ENCODE measurements at places on chromosomes 16 and 17.
A peak's percentile ranks its signal among the peaks of the same experiment; 100 is the strongest.

GRCh38 chr17:78608122-78608803 lies 31.1 kb upstream of the DNAH17 start:
- no peak for DNase-seq

- DNase-seq = no peak
Measured at GRCh38 chr16:68370581-68371275, 59.9 kb downstream of the PRMT7 start.

- no peak for DNase-seq
Measured at GRCh38 chr17:78624324-78625151, 47.3 kb upstream of the DNAH17 start.

DNA sequence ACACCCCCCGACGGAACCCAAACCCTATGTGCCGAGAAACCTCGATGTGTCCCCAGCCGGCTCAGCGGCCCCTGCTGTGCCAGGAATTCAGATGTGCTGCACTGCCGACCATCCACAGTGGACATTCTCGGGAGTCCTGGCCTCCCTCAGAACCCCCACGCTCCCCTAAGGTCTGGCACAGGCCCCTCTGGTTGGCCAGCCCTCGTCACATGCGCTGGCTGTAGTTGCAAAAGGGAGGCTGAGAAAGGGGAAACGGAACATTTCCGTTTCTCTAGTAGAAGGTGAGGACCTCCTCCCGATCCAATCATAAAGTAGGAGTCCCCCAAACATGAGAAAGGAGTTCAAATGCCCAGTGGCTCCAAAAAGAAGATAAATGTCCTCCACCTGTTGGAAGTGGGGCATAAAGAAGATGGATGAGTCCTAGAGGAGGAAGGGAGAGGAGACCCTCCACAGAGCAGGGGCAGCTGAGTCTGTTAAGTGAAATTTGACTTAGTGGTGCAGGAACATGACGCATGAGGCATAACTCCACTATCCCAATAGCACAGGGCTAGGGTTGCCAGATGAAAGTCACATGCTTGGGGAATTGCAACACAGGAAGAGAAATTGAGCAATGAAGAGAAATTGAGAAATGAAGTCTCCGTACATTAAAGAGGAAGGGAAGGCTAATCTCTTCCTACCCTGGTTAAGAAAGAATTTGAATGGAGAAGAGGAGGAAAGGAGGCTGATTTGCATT lies 49.3 kb upstream of the WSB1 start:
- no peak for DNase-seq

GRCh38 chr16:57619606-57620334 lies 8.7 kb upstream of the ADGRG1 start:
- DNase-seq = no peak

DNA sequence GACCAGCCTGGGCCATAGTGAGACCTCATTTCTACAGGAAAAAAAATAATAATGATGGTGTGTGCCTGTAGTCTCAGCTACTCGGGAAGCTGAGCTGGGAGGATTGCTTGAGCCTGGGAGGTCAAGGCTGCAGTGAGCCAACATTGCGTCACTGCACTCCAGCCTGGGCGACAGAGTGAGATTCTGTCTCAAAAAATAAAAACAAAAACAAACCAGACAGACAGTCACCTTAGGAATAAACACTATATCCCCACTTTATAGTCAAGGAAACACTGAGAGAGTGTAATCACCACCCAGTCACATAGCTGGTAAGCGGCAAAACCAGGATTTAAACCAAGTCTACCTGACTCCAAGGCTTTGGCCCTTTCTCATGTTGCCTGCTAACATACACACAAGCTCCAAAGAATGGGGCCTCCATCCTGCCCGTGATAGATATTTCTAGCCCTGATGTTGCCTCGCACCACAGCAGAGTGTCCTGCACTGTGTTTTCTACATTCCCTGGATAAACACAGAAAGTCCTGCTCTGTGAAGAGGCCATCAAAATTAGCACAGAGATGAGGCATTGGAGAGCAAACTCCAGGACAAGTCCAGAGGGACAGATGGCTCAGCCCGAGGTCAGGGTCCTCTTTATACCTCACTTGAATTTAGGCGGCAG lies 66.1 kb upstream of the SMURF2 start:
- no peak for DNase-seq

GRCh38 chr17:58084317-58084981 lies 1.2 kb downstream of the DYNLL2 start:
- DNase-seq = peak; percentile 11

GRCh38 chr16:27852681-27853080 lies 210.8 kb downstream of the GSG1L start:
- DNase-seq = no peak

- DNase-seq = no peak
Measured at GRCh38 chr16:1155353-1156054, 2.6 kb downstream of the CACNA1H start.

DNA sequence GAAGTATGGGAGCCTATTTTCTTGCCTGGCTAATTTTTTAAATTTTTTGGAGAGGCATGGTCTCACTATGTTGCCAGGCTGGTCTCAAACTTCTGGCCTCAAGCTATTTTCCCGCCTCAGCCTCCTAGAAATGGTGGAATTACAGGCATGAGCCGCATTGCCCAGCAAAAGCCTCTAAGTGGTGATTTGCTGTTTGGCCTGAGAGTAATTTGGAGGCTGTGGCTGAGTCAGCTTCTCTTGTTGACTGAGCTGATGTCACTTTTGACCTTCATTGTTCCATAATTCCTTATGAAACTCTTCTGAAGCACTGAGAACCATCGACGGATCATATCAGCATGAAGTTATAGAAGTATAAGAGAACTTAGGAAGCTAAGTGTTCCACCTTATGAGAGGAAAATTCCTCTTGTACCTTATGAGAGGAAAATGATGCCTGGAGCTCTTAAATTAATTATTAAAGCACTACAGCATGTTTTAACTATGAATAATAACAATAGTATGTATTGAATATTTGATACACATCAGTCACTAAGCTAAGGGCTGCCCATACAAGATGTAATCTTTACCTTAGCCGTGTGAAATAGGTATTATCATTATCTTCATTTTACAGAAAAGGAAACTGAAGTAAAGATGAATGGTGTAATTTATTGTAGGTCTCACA lies 220.8 kb upstream of the MON1B start:
- DNase-seq = no peak

DNA sequence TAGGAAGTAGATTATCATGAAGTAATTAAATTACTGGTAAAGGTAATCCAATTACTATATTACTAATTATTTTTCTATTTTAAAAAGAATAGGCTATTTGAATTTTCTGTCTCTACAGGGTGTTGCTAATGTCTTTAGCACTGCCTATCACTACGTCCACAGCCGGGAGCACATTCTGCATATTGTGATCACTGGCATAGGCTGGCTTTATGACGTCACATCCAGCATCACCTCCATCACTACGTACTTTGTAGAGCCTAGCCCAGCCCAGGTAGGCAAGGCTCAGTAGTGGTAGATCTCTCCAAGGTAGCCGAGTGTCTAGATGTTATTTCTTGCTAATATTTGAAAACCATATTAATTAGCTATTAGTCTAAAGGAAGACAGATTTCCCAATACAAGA lies 33.8 kb upstream of the NSRP1 start:
- no peak for DNase-seq

DNA sequence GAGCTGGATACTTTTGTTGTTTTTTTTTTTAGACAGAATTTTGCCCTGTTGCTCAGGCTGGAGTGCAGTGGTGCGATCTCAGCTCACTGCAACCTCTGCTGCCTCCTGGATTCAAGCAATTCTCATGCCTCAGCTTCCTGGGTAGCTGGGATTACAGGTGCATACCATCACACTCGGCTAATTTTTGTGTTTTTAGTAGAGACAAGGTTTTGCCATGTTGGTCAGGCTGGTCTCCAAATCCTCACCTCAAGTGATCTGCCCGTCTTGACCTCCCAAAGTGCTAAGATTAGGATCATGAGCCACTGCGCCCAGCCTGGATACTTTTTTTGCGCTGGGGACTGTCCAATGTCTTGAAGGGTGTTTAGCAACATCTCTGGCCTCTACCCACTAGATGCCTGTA lies 32.6 kb upstream of the XYLT1 start:
- no peak for DNase-seq

DNA sequence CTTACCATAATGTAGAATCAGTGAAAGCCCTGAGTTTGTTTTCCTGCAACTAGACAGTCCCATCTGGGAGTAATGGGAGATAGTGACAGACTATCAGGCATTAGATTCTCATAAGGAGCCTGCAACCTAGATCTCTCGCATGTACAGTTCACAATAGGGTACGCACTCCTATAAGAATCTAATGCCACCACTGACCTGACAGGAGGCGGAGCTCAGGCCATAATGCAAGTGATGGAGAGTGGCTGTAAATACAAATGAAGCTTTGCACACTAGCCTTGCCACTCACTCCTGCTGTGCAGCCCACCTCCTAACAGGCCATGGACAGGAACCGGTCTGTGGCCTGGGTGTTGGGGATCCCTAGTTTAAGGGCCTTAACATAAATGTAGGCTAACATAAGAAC lies 21.4 kb downstream of the THUMPD1 start:
- DNase-seq = no peak

- no peak for DNase-seq
Measured at GRCh38 chr17:58840820-58841612, 85.4 kb downstream of the PPM1E start.

- no peak for DNase-seq
Measured at GRCh38 chr16:87684106-87684677, 81.6 kb downstream of the KLHDC4 start.

- DNase-seq = no peak
Measured at GRCh38 chr17:40980117-40980516, 4.0 kb downstream of the KRT40 start.

DNA sequence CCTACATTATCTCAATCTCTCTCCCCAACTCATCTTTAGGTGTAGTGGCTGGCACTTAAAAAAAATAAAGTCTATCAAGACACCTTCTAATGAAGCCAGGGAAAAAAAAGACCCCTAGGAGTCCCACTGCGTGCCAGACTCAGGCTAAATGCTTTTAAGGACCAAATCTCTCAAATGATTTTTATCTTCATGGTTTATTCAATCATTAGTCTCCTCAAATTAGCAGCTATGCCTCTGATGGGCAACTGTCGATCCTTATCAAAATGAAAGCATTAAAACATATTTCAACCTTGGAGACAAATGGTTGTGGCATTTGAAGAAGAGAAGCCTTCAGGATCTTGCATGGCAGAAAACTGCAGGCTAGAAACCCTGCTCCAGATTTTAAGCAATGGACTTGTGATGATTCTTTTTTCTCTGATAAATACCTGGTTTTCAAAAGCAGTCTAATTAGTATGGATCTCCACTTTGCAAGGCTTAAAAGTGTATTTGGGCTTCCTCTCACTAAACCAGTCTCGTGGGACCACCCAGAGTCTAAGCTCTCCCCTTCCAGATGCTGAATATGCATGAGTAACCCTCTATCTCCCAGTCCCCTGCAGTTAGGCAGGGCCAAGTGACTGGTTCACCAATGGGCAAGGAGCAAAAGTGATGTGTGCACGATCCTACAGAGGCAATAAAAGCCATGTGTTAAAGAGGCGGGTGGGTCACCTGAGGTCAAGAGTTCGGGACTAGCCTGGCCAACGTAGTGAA lies 14.9 kb downstream of the ITPRIPL2 start:
- DNase-seq = no peak

DNA sequence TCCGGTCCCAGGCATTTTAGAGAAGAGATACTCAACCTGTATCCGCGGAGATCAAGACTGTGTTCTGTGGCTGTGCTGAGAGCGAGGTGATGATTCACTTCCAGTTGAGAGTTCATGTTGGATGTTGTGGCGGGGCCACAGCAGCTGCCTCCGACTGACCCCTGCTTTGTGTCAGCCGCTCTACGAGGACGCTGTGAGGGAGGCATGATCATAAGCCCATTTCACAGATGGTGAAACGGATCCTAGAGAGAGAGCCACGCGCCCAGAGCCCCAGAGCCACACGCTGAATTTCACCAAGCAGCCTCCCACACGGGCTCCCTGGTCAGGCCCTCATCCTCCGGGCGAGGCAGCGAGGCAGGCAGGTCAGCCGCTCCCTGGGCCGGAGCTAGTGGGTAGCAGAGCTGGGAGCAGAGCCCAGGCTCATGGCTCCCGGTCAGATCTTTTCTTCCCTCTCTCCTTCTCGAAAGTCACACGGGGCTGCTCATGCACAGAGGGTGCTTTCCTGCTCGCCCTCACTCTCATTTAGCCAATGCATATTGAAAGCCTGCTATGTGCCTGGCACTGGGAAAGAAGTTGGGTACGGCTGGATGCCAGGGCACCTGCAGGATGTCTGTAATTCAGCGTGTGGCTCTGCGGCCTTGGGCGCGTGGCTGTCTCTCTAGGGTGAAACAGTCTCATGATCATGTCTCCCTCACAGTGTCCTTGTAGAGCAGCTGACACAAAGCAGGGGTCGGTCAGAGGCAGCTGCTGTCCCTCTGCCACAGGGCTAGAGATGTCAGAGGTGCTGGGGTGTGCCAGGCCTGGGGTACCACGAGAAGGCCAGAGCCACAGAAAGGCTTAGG lies 155.6 kb upstream of the CHMP6 start:
- no peak for DNase-seq
